Stimulated activated CD4-positive, alpha-beta T cell treated with anti-CD3 and anti-CD28 coated beads, Interleukin-1b, Interleukin-23, amount 100 ng/mL, for 1 hour (primary cell): ENCODE measurements at places on chromosomes 12 and 14.

DNA sequence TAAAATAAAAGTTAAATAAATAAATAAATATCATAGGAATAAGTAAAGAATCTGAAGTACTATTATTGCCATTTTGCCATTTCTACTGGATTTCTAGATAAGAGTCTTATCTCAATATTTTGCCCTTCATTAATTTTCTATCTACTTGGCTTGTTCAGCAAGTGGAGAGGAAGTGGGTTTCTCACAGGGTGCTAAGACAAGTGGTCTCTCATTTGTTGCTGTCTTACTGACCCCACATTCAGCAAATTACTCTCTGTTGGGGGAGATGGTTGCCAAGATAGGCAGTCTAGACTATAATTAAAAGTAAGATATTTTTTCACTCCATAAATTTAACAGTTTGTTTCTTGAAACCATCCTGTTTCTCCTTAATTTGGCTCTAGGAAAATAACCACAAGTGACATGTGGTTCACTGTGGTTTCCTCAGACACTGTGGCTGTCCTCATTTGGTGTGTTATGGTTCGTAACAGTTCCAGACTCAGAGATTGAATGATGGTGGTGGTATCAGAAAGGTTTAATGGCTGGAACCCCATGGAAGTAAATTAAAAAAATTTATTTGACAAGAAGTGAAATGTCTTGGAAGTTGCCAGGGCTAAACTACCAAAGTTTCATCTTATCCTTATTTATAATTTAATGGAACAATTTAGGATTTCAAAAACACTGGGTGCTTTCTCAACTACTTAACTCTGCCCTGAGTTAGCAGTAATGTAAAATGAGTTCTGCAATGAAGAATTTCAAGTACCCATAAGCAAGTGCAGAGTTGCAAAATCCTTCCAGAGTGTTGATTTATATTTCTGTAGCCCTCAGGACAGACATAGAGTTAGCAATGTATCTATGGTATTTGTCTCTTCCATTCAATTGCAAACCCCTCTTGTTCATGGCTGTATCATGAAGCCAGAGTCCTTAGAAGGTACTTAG is 214.8 kb downstream of the MSRB3 start:
- no peak for DNase-seq

GRCh38 chr14:74820288-74820687 is 55.7 kb downstream of the PROX2 start:
- no peak for DNase-seq

- no peak for DNase-seq
These were observed 912.2 kb downstream of the FLRT2 start for GRCh38 chr14:86442135-86442534.

- no peak for DNase-seq
These were observed 96.3 kb downstream of the ST8SIA1 start for GRCh38 chr12:22238211-22238610.

DNA sequence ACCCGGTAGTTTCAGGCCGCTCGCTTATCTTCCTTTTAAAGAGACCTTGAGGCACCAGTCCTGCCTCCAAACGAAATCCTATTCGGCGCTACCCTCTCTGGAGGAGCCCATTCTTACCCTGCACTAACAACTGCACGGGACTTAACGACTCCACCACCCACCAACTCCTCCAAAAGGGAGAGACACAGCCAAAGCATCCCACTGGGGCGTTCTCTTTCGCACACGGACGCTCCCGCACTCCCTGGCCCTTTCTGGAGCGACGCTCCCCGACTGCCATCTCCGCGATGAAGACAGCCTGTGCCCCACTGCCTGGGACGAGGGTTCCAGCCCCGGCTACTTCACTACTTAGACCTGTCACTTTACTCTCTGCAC is 650 bp downstream of the GALC start:
- no peak for DNase-seq

- DNase-seq: no peak
These were observed 666 bp downstream of the FMNL3 start for GRCh38 chr12:49706351-49707127.

DNA sequence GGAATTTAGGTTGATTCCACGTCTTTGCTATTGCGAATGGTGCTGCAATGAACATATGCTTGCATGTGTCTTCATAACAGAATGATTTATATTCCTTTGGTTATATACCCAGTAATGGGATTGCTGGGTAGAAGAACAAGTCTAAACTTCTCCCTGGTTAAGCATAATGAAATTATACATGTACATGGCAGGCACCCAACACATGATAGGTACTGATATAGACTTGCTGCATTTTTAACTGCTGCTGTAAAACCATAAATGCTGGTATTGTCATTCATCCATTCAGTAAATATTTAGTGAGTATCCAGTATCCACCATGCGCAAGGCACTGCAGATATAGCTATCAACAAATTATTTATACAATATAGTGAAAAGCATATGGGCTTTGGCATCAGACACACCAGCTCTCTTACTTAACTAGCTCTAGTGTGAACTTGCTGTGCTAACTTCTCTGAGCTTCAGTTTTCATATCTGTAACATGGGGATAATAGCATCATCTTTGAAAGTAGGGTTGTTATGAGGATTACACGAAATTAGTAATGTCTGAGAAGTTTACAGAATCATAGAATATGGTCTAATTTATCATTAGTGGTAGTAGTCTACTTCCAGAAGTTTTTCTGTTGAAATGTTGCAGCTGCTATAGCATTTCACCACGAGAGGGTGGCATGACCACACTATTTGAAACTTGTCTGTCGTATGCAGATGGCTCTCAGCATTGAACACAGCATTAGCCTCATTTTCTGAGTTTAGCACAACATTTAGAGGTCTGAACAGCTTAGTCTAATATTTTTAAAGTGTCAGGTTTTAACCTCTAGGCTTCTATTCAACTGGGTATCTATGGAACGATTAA is 32.0 kb upstream of the SEL1L start:
- DNase-seq: no peak

DNA sequence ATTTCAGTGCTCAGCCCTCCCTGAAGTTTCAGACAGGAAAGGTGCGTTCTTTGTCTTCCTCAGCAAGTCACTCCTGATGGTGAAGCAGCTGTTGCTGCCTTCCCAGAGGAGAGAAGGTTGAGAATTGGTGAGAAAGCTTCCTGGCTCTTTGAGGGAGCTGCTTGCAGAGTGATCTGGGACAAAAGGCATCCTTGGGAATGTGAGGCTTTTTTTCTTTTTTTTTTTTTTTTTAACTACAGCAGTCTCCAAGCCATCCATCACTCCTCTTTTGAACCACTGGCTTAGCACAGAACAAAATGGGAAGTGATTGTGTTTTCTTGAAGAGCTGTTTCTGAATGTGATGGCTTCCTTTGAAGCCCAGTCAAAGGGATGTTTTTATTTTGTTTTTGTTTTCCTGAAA is 120.4 kb upstream of the LRIG3 start:
- no peak for DNase-seq

DNA sequence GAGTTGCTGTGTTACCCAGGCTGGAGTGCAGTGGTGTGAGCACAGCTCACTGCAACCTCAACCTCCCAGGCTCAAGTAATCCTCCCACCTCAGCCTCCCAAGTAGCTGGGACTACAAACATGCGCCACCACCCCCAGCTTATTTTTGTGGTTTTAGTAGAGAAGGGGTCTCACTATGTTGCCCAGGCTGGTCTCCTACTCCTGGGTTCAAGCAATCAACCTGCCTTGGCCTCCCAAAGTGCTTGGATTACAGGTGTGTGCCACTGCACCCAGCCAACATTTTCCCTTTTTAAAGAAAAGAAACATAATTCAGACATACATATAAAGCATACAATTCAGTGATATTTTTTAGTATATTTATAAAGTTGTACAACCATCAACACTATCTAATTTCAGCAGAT is 44.4 kb downstream of the RESF1 start:
- DNase-seq: no peak

GRCh38 chr14:103501041-103501870 is 21.4 kb downstream of the CKB start:
- no peak for DNase-seq

DNA sequence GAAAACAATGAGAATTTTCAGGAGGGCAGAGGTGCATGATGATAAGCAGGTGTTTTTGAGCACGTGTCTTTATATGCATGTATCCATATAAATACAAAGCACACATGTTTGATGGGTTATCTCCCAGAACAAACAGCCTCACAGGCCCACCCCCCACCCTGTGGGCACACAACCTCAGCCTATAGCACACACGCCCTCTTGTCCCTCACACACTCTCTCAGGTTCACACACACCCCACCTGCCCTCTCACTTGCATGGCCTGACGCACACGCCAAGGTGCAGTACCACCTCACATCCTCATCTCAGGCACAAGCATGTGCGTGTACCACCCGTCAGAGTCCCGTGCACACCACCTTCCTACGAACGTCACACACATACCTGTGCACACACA is 8.6 kb upstream of the KRT8 start:
- no peak for DNase-seq

DNA sequence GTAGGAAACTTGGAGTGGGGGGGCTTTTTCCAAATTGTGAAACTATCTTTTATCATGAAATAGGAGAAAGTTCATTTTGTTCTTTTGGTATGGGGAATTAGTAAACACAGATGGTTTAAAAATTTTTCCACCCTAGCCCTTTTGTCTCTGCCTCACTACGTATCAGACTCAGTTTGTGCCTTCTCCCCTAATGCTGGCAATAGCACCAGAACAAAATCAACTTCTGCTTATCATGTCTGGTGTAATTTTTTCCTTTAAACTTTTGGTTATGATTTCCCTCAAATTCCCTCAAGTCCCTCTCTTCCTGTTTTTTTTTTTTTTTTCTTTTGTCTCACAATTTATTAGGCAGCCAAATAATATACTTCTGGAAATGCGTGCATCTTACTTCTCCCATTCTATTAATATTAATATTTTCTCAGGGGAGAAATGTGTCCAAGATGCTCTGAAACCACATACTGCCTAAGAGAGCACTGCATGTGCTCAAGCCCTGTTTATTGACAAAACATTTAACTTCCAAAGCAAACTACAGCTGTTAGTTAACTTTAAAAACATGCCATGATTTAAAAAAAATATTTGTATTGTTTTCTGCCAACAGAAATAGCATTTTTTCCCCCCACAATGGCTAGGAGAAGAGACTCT is 35.4 kb downstream of the TESPA1 start:
- DNase-seq: no peak

GRCh38 chr12:89863968-89864367 is 155.3 kb upstream of the ATP2B1 start:
- no peak for DNase-seq

- no peak for DNase-seq
These were observed 34.3 kb upstream of the TTC7B start for GRCh38 chr14:90850487-90850886.

DNA sequence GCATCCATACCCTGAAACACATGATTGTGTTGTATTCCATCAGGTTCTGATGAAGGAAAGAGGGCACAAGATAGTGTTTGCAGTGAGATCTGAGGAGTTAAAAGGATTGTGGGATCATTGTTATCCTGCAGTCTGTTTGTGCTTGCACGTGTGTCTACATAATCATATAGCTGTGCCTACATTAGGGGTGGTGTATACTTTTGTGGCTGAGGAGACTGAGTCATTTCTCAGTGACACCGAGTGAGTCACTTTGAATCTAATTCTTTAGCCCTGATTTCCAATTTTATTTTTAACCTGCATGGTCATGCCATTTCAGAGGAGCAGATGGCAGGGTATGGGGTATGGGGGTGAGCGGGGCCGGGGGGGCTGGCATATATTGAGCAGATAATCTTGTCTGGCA is 133.2 kb downstream of the ANO4 start:
- no peak for DNase-seq

- DNase-seq: no peak
These were observed 90.3 kb downstream of the AKAP6 start for GRCh38 chr14:32419429-32419828.

- DNase-seq: no peak
These were observed 25.0 kb upstream of the NPAS3 start for GRCh38 chr14:32913725-32914124.

DNA sequence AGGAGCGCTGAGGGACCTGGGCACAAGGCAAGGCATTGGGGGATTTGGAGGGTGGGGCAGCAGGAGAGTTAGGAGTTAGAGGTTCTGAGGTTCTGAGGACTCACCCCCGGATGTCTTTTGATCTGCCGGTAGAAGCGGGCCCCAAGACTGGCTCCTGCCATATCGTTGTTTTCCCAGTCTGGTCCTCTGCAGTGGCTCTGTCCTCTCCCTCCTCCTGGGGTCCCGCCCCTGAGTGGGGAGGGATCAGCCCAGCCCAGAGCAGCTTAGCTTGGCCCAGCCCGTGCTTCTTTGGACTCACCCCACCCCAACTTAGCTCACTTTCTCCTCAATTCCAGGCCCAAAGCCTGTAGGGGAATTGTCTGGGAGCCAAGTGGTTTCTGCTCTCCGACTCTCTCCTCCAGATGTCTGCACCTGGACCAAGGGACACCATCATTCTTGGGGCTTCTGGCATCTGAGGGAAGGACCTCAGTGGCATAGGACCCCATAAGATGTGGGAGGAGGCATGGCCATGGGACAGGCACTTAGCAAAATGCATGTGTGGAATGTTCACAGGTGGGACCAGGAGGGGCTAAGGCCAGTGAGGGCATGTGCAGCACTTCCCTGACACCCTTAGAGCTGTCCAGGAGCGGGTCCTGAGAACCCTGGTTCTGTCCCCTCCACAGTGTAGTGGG is 7.5 kb downstream of the SHMT2 start:
- no peak for DNase-seq

- DNase-seq: peak; percentile 46
These were observed 106.4 kb downstream of the ARF6 start for GRCh38 chr14:49999146-49999761.

- no peak for DNase-seq
These were observed 78.1 kb downstream of the KSR2 start for GRCh38 chr12:117890644-117891043.

DNA sequence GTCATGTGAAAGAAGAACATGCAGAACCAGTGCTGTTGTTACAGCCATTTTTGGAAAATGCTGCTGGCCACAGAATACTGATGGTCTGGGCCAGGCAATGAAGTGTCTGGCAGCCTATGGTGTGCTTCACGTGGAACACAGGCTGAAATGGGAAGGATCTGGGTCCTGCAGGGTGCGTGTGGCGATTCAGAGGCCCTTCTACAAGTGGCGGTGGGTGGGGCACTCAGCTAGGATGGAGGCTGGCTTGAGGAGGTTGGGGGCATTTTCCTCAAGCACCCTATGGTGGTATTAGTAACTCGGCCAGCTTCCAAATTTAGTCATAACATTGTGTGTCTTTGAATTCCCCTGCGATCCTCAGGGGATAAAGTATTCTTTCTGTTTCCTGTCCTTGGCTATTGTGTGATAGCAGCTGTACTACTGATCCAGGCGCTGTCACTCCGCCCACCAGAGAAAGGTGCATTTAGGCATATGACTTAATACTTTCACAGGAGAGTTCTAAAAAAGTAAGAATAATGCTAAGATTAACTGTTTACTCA is 9.2 kb upstream of the RAD52 start:
- no peak for DNase-seq

GRCh38 chr12:76421046-76421445 is 72.8 kb upstream of the BBS10 start:
- no peak for DNase-seq

DNA sequence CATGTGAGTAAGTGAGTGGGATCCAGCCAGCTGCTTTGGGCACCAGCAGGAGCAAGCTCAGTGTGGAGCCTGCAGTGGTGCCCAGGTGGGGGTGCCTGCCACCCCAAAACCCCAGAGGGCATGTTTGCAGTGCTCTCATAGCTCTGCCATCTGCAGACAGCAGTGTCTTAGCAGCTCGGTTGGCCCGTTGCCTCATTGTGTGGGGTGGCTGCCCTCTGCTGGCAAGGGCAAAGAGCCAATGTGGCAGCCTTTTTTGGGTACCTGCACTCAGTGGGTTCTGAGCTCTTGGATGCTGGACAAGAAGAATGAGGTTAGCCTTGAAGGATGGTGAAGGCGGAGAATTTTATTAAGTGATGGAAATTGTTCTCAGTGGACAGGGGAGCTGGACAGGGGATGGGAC is 52.3 kb downstream of the NEUROD4 start:
- DNase-seq: peak; percentile 57

- DNase-seq: no peak
These were observed 180.9 kb downstream of the RAD51B start for GRCh38 chr14:68000511-68000910.
